ENCODE measurements at places on chromosomes 5 and 9.

GRCh38 chr9:131743096-131743495 is 3.2 kb upstream of the RAPGEF1 start:
- no peak for DNase-seq

GRCh38 chr5:180785121-180785781 is 17.4 kb downstream of the MGAT1 start:
- no peak for DNase-seq

- no peak for DNase-seq
Measured at GRCh38 chr5:143606043-143606752, 202.7 kb upstream of the NR3C1 start.

- no peak for DNase-seq
Measured at GRCh38 chr5:164220522-164220921, 715.1 kb downstream of the MAT2B start.

- DNase-seq = no peak
Measured at GRCh38 chr9:104082168-104082567, 11.9 kb upstream of the SMC2 start.

GRCh38 chr9:73270967-73271721 is 119.5 kb downstream of the ANXA1 start:
- DNase-seq = no peak

DNA sequence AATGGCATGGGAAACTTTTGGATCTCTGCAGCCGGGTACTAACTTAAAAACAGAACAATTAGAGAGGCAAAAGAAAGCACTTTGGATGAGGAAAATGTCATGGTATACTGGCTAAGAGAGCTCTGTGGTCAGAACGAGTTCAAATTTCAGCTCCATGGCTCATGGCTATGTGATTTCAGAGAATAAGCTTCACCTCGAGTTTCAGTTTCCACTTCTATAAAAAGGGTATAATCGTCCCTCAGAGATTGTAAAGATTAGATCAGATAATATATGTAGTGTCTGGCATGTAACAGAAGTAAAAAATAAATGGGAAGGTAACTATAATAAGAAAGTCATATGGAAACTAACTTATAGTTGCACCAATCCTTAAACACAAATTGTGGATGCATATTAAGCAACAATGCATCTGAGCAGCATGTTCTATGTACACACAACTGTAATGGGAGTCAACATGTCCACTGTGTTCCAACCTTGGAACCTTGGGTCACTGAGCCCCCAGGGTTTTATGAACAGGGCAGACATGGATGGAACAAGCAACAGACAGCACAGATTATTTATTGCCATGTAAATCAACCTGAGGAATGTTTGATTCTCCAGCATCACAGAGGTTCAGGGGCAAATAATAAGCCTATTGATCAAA is 145.4 kb downstream of the MAPKAP1 start:
- DNase-seq = no peak

DNA sequence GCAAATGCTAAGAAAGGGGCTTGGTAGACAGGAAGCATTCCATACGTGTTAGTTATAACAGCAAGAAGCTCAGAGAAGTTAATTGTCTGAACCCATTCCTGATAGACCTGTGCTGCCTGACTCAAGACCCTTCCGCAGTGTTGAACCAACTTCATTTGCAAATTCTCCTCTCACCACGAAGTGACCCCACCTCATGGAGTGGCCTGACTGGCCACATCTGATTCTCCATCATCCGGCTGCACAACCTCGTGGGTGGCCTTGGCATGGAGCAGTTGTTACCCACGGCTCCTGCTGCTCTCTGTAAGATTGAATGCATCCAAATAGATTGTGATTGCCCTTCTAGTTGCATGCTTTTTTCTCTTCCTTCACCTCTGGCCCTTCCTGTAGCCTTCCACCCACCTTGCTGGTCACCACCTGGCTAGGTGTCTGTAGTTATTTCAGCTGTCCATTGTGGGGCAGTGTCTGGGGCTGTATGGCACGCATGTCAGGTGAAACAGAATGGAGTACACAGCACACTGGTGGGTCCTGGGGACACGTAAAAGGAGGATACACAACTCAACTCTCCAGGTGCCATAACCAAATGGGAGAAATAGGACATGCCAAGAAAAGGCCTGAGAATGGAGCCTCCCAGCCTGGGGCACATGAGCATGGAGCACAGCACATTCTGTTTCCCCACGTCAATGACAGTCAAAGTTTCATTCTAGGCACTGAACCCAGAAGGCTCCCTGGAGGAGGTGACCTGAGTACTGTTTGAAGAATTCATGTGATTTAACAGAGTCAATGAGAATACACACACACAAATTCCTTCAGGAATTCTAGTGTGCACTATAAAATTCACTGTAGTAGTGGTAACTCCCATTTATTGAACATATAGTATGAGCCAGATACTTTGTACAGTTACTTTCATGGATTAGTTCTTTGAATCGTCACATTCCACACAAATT is 70.5 kb upstream of the PTCH1 start:
- no peak for DNase-seq

GRCh38 chr5:119275146-119275545 is 80.7 kb upstream of the TNFAIP8 start:
- DNase-seq = no peak
